ENCODE measurements at places on chromosomes 6 and 20.

DNA sequence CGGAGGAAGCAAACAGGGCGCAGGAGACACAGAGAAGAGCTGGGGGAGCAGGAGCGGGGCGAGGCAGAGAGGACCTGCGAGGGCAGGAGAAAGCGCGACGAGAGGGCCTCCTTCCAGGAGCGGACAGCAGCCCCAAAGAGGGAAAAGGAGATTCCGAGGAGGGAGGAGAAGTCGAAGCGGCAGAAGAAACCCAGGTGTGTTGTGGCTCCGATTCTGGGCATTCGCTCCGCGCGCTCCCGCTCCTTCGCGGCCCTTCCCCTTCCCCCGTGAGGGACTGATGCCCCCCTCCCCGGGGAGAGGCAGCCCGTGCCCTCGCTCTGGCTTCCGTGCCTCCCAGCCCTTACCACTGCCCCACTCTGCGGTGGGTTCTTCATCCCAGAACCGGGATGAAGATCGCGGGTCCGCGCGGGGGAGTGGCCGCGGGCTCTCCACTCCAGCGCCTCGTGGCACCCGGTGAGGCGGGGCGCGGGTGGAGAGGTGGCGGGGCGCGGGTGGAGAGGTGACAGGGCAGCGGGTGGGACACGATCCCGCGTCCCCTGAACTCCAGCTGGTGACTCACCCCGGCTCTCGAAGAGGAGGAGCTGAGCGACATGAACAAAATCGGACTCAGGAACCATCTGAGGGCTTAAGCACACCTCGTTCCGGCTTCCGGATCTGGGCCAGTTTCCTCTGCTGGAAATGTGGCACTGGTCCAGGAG lies 22.4 kb downstream of the TMC2 start:
- DNase-seq = no peak

- no peak for DNase-seq
Observed at GRCh38 chr20:3157817-3158216, 1.8 kb downstream of the FASTKD5 start.

DNA sequence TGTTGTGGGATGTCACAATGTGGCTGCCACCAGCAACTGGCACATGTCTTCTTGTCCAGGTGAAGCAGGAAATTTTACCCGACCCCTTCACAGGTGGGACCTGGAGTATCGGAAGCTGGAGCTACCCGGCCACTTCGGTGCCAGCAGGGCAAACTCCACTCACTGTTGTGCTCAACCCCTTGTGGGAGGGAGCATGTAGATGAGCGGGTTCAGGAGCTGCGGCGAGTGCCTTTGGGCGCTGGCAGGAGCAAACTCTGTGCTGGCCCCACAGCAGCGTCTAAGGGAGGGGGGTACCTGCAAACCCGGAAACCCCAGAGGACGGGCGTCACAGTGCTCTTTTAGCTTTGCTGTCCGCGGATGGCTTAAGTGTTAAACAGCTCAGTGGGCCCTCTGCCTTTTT lies 20.7 kb upstream of the SULF2 start:
- DNase-seq = no peak

- no peak for DNase-seq
Observed at GRCh38 chr6:30707281-30707850, 9.7 kb downstream of the MDC1 start.

DNA sequence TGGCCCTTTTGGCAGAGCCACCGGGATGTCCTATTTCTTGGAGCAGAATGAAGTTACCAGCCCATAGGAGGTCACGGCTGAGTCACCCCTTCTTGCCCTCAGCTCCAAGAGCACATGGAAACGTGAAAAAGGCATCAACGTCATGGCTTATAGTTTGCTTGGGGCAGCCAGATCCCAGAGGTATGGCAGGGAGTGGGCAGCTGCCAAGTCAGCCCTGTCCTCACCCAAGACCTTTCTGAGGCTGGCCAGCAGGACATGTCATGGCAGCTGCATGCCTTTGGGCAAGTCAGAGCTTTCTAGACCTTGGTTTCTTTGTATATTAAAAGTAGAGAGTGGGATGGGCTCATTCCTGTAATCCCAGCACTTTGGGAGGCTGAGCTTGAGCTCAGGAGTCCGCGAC lies 8.2 kb upstream of the MDFI start:
- DNase-seq = no peak

- DNase-seq = no peak
Observed at GRCh38 chr6:50141100-50141499, 91.4 kb upstream of the DEFB112 start.

DNA sequence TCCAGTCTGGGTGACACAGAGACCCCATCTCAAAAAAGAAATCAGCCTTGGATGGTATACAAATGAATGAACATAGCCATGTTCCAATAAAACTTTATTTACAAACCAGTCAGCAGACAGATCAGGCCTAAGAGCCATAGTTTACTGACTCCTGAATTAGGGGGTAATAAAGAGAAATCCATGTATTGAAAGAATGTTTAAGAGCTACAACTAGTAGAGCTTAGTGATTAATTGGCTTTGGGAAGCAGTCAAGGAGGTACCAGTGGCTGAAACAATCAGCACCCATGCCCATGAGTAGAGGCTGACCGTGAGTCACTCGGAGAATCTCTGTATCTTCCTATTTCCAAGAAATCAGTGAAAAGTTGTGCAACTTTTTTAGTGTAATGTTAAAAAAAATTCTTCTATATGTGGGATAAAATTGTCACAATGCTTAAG lies 223.6 kb upstream of the RREB1 start:
- no peak for DNase-seq

GRCh38 chr20:32019156-32019510 lies 8.9 kb downstream of the CCM2L start:
- no peak for DNase-seq

DNA sequence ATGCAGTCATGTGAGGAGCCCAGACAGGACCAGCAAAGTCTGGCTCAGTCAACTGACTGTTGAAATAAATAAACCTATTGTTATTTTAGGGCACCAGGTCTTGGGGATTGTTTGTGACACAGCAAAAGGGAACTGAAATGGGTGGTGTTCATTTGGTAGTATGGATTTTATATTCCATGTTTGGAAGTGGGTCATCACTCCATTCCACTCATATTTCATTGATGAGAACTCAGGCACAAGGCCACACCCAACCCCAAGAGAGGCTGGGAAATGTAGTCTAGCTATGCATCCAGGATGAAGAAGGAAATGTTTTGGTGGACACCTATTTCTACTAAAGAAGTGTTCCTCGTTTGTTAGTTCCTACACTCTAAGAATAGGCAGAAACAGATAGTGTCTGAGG lies 64.9 kb upstream of the BTBD3 start:
- no peak for DNase-seq
